ENCODE measurements at places on chromosomes 16 and 17.

DNA sequence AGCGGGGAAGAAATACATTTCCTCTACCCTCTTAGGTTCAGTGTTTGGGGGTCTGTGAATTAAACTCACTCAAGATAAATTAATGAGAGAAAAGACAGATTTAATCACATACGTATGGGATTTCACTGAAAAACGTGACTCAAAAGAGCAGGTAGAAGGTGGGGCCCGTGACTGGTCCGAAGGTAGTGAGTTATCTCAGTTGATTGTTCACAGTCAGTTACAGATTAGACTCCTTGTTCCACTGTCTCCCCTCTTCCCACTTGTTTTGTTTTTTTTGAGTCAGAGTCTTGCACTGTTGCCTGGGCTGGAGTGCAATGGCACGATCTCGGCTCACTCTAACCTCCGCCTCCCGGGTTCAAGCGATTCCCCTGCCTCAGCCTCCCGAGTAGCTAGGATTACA, 301.2 kb downstream of the SEC14L1 start:
- DNase-seq, result no peak

GRCh38 chr17:80647746-80648145, 103.1 kb downstream of the RPTOR start:
- no peak for DNase-seq

DNA sequence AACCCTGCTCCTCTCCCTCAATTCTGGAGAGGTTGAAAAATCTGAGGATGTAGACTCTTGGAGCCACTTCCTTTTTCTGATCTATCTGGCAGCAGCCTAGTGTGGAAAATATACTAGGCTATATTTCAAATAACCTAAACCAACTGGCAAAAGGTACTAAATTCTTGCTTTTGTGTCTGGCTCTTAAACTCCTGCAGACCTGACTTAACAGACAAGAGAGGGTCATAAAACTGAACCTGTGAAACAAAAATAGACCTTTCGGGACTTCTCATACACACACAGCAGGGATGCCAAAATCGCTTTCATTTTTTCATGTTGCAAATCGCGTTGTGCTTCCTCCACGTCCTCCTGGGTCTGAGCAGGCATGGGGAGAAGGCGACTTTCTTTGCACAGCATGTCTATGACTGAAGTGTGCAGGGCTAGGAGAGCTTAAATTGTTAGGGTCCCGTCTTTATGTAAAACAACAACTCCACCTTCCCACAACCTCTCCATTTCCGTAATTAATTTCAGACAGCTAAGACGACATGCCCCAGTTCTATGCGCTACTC, 520.7 kb upstream of the PSMD7 start:
- no peak for DNase-seq

- DNase-seq, result no peak
These were observed 5.3 kb upstream of the COL1A1 start for GRCh38 chr17:50206604-50207293.

DNA sequence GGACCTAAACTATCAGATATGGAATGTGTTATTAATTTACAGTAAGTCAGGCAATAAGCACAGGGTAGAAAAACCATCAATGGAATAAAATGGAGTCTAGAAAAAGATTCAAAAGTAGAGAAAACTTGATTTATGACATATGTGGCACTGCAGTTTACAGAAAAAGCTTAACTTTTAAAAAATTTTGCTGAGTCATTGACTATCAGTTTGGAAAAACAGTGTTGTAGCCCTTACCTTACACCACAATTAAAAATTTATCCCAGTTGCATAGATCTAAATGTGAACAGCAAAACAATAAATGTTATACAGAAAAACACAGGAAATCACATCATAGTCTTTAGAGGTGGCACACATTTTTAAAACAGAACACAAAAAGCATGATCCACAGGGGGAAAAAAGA, 108.5 kb downstream of the USP22 start:
- no peak for DNase-seq

- no peak for DNase-seq
These were observed 5.2 kb upstream of the ALDOA start for GRCh38 chr16:30060346-30060745.

DNA sequence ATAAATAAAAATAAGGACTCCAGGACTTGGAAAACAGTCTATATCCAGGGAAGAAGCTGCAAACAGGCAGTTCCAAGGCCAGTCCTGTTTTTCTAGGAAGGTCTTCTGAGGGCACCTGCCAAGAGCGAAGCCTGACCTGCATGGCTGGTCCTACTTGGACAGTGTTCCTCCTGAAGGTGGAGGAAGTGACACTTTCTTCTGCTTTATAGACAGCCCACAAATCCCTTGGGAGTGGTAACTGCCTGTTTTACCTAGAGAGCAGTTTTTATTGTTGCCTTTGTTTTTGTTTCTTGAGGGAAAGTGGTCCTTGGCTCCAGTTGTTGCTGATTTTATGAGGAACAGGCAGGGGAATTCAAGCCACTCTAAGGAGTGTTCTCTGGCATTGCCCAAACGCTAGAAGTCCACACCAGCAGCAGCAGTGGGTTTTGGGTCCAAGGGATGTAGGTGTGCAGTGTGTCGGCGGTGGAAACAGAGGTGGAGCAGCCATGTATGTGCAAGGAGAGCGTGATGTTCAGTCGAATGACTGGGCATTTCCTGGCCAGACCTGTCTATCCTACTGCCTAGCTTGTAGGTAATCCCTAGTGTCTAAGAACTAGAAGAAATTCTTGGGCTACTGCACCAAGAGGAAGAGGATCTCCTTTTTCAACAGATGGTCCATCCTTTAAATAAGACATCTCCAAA, 35.3 kb downstream of the LDHD start:
- no peak for DNase-seq

GRCh38 chr17:27562777-27563455, 68.1 kb upstream of the LGALS9 start:
- no peak for DNase-seq

DNA sequence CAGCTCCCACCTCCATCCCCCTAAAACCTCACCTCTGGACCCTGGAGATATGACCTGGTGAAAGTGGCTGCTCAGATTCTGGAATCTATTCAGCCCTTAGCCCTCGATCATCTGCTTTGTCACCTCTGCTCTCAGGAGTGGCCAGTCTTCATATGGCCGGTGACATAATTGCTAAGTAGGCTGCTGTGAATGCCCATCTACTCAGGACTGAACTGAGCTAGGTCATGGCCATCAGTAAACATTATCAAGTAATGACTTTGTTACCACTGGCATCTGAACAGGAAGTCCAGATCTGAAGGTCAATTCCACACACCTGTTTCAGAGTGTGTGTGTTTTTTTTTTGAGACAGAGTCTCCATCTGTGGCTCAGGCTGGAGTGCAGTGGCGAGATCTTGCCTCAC, 78.6 kb downstream of the CDK5R1 start:
- no peak for DNase-seq

DNA sequence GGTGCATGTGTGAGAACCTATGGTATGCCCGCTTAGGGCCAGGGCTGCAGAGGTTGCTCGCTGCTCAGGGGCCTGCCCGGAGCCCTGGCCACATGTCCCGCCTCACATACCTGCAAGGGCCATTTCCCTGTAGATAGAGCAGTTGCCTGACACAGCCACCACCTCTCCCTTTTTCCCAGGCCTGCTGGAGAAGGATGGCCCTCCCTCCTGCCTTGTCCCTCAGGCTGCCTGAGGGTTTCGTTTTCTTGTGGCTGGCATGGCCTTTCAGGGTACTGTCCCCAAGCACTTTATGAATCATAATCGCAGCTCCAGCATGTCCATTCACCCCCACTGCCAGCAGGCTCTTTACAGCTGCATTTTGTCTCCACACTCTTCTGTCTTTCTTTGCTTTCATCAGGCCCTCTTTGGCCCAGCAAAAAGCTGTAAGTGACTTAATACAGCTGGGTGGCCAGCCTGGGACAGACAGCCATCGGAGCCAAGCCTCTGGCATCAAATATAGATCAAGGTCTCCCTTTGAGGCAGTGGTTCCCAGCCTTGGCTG, 65.7 kb downstream of the MPRIP start:
- no peak for DNase-seq

- no peak for DNase-seq
These were observed 56.9 kb downstream of the ACSM2B start for GRCh38 chr16:20519231-20519630.

DNA sequence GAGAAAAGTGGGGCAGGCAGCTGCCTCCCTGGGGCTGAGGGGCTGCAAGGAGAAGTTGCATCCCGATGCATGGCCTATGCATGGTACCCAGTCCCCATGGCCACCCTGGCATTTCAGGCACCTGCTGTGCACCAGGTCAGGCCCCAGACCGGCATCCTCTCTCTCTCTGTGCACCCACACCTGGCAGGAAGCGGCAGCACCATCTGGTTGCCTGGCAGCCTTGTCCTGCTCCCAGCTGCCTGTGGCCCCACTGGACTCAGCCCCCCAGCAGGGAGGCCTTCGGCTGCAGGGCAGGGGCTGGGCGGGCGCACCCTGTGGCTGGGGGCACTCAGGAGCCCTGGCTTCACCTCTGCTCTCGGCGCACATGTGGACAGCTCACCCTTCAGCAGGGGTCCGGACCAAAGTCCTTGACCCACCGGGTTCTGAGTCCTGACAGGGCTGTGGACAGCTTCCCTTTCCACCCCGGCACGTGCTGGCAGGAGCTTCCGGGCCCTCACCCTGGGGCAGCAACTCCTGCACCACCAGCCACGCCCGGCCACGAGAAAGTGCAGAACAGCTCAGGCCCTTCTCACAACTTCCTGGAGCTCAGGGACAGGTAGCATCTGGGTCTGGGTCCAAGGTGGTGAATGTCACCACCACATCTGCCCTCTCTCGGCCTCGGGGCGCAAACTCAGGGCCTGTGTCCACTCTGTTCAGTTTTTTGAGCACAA, 36.7 kb downstream of the CTU2 start:
- no peak for DNase-seq

GRCh38 chr16:52318302-52319009, 228.5 kb downstream of the TOX3 start:
- no peak for DNase-seq

Measured in activated naive CD8-positive, alpha-beta T cell treated with anti-CD3 and anti-CD28 coated beads, Interleukin-2, amount 50 U/mL, for 16 hours (primary cell).